ENCODE measurements at places on chromosomes 16 and 17.

DNA sequence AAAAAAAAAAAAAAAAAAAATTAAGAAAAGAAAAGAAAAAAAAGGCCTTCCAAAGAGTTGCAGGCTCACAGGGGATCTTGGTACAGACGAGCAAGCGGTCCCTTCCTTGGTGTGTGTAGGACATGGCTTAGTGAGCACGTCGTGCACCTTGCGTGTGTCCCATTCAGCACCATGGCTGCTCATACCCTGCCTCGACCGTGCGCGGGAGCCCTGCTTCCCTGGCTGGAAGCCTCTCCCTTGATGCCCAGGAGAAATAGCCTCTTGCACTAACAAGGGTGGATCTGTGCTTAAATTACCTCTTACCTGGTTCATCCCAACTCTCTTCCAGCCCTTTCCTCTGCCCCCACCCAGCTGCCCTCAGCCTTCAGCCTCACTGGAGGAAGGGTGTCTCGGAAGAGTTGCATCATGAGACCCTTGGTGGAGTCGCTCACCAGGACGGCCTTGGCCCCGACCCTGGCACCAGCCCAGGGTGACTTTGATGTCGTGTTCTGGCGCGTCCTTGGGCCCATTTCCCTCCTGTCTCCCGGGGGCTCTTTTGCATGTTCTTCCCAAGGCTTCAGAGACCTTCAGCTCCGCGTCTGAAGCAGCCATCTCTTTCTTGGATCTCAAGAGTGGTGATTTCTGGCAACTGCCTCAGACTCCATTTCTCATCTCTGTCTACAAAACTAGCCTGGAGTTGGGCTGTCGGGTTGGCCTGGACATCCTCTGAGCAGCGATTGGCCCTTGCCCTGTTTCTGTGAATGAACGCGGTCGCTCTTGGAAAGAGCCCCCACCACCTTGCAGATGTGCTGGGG is 127.2 kb downstream of the CMIP start:
- no peak for DNase-seq

GRCh38 chr17:15112846-15113617 is 152.1 kb downstream of the PMP22 start:
- no peak for DNase-seq

DNA sequence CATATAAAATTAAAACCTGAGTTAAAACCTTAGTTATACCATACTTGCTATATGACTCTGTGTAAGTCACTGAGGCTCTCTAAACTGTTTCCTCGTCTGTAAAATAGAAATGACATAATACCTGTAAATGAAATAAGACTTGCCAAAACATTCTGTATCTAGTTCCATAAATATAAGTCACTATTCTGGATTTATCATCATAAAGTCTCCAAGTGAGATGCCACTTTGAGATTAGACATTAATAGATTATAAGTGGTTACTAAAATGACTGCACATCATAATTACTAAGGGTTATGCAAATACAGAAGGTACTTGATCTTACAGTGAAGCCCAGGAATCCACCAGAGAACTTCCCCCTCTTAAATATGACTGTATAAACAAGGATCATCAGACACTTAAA is 12.0 kb upstream of the BRIP1 start:
- no peak for DNase-seq

- DNase-seq: no peak
Observed at GRCh38 chr17:79047923-79048825, 24.2 kb downstream of the C1QTNF1 start.

DNA sequence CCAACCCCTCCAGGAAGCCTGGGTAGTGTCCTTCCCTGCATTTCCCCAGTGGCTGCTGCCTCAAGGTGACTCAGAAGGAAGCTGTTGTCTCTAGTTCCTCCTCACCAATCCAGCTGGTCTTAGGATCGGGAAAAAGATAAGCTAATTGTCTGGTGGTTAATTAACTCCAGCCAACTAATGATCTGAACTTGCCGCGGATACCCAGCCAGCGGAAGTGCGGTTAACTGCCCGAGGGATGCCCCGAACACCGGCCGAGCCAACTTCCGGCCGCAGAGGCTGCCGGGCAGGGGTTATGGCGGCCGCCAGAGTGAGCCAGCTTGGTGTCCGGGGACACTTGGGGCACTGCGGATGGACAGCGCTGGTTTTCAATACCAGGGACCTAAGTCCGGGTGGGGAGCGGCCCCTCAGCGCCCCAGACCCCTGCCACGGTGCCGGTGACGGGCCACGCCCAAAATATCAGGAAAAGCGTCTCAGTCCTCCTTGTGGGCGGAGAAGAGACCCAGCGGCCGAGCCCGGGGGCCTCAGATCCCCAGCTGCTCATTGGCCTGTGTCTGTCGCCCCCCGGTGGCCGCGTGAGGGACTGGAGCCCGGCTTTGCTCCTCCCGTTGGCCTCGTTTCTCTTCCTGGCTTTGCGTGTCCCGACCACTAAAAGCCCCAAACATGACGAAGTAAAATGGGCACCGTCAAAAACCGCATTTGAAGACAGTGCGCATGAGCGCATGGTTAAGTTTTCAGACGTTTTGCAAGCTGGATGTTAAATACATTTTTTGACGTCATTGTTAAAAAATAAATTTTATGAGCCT is 10.2 kb upstream of the PRSS22 start:
- peak; percentile 88 for DNase-seq

DNA sequence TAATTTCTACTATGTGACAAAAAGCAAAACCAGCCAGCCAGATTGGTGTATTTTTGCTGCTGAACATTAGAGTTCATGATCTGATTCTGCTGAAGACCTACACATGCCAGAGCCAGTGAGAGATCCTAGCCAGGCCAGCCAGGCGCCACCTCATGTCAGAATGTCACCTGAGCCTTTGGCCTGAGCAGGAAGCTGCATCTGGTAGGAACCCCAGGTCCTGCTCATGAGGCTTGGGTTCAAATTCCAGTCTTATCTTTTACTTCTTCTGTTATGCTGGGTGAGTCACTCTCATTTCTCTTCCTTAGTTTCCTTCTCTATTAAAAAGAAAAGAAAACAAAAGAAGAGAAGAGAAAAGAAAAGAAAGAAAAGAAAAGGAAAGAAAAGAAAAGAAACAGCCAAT is 585.1 kb upstream of the CDH5 start:
- no peak for DNase-seq

GRCh38 chr16:79372503-79373184 is 227.9 kb downstream of the MAF start:
- DNase-seq: no peak

- DNase-seq: no peak
Observed at GRCh38 chr16:27284865-27285675, 16.5 kb upstream of the NSMCE1 start.

GRCh38 chr17:15453246-15453645 is 14.2 kb downstream of the CDRT4 start:
- no peak for DNase-seq

- DNase-seq: no peak
Observed at GRCh38 chr16:82810077-82810476, 183.3 kb downstream of the CDH13 start.

- DNase-seq: no peak
Observed at GRCh38 chr17:3035256-3035967, 28.0 kb downstream of the OR1D5 start.

- peak; percentile 57 for DNase-seq
Observed at GRCh38 chr16:66516808-66517585, 32.9 kb downstream of the TK2 start.

DNA sequence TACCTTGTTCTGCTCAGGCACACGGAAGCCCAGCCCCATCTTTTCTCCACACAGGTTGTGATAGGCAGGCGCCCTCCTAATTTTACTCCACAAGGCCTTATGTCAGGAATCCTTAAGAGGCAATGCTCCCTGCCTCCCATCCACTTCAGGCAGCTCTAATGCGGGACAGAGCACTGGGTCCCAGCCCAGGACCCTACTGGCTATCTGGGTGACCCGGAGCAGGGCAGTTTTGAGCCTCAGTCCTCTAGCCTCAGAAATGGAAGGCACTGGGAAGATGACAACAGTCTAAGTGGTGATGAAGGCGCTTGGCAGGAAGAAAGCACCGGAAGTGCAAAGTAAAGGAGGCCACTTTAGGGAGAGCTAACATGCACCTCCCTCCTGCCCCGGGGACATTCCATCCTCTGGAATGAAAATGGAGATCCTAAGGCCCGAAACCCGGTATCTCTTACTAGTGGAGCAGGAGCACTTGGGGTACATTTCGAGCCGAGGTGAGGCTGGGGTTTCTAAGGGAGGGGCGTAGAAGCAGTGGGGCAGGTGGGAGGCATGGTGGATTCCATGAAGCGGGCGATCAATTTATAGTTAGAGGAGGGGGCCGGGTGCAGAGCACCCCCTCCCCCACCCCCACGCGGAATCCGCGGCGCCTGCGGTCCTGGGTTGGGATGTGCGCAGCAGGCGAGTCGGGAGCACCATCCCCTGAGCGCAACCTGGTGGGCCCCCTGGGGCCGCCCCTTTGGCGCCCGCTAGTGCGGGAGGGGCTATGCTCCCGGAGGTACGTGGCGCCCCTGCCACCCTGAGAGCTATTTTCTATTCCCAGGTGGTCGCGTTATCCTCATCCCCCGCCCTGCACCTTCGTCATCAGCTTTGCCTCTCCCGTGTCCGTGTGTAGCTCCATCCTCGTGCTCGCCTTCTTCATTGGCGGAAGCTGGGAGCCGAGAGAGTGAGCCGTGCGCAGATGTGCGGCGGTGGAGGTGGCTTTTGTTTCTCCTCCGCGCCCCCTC is 4.9 kb downstream of the MT1F start:
- no peak for DNase-seq

DNA sequence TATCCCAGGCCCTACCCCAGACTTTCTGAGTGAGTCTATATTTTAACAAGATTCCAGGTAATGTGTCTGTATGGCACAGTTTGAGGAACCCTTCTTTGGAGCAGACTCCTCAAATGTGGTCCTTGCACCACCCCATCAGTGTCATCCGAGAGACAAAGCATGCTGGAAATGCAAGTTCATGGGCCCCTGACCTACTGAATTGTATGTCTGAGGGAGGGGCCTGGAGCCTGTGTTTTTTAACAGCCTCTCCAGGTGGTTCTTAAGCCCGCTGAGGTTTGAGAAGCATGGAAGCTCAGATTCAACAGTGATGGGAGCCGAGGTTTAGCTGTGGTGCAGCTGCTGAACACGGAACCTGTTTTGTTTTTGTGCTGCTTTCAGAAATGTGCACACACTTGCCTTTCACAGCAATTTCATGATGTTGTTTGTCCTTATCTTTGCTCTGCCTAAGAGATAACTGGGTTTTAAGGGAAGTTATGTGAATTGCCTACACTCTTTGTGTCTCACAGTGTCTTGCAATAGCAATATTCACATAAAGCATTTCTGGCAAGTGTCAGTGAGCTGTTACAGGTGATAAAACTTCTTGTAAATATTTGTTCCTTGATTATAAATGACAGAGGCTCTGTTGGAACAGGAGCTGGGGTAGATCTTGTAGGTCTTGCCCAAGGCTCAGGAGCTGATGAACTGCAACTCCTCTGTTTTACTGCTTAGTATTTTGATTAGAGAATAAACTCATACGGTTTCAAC is 32.0 kb upstream of the IL34 start:
- no peak for DNase-seq

GRCh38 chr16:78437352-78437968 is 338.0 kb downstream of the WWOX start:
- no peak for DNase-seq

DNA sequence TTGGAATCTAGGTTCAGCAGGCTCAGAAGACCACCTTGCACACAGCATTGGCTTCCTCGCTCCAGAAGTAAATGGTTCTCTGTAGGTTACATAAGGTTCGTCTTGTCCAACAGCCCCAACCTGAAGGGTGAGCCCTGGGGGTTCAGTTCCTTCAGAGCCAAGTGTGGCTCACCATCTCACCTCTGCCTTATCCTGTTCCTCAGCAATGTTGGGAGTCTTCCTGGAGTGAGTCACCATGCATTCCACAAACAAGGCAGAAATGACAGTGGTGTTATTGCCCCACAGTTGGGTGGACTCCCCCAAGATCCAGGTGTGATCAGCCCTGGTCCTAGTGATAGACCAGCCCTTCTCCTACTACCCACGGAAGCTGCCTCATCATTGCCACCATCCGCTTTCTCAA is 26.8 kb upstream of the SMPD3 start:
- no peak for DNase-seq

- no peak for DNase-seq
Observed at GRCh38 chr17:63476459-63476853, 405 bp upstream of the ACE start.

GRCh38 chr16:19911204-19911603 is 26.6 kb upstream of the GPRC5B start:
- DNase-seq: no peak
